Glutamatergic neuron (in vitro differentiated cells): ENCODE measurements at places on chromosomes 12 and 14.

GRCh38 chr12:94705676-94706075, 55.3 kb upstream of the TMCC3 start:
- DNase-seq: no peak

GRCh38 chr12:76236640-76237039, 111.6 kb downstream of the BBS10 start:
- DNase-seq: no peak

DNA sequence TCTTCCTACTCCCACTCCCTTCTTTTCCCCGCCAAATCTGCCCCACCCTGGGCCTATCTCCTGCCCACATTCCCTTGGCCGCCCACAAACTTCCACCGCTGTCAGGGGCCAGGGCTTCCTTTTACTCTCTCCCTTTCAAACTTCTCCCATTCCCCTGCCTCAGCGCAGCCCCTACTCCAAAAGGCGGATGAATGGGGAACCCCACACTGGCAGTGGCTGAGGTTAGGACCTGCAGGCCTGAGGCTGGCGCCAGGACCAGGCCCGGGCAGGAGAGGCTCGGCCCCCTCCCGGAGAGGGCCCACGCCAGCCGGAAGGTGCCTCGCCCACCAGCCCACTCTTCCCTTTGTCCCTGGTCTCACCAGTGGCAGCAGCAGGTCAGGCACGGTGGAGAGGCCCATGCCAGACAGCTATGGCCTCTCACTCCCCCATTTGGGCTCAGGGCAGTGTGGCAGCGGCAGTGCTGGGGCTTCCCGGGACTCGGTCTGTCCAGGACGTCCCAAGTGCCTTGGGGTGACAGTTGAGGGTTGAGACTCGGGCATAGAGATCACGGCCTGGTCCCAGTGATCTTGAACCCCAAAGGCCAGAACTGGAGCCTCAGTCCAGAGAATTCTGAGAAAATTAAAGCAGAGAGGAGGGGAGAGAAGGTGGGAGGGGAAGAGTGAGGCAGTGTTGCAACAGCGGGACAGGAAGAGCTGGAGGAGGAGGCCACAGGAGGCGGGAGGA, at the start of gene TNFRSF1A:
Gene TNFRSF1A (minus strand): TSS at position 660 of the 723 bp plus-strand sequence. CDS start 262 bp downstream, at position 398.
- DNase-seq: no peak

- DNase-seq: no peak
Measured at GRCh38 chr14:97499790-97500481, 702.8 kb downstream of the VRK1 start.

- no peak for DNase-seq
Measured at GRCh38 chr12:100671396-100672074, 98.1 kb downstream of the GAS2L3 start.

- DNase-seq: no peak
Measured at GRCh38 chr14:95519699-95520098, 3.2 kb upstream of the SYNE3 start.

- no peak for DNase-seq
Measured at GRCh38 chr12:111792155-111792855, 25.6 kb downstream of the ALDH2 start.

DNA sequence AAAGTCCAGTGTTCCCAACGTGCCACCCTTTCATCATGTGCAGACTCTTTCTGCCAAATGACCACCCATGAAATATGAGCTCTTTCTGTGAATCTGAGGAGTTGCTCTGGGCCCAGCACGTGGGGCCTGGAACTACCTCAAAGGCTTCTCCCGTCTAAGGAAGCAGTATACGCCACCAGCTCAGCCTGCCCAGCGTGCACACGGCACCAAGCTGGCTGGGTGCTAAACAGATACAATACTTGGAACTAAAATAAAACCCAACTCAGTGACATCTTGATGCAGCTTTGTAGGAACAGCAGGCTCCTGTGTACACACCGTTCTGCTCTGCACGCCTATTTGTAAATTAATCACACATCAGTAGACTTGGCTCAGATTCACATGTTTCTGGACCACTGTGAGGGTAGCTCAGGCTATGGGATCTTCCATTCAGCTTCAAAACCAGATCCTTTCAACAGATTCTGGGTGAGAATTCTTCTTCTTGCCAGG, 74.8 kb downstream of the ARL6IP4 start:
- DNase-seq: no peak

DNA sequence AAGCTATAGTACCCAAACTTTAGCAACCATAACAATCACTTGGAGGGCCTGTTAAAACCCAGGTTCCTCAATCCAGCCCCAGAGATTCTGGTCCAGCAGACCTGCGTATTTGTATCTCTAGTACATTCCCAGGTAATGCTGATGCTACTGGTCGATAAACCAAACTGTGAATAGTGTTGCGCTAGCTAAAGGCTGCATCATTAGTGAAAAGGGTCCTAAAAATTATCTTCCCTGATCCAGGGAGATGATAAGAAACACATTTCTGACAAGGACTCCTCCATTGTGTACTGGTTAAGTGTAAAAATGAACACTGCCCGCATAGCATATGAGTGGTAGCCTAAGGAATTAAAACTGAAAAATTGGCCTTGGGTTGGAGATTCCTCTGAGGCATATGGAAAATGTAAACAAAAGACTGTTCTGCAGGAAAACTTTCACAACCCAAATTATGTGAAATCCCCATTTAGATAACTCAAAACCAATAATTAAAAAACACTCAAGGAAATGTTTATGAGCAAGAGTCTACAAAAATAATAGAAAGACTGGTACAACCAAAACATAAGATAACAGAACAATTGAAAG, 322.7 kb downstream of the CEP128 start:
- no peak for DNase-seq

DNA sequence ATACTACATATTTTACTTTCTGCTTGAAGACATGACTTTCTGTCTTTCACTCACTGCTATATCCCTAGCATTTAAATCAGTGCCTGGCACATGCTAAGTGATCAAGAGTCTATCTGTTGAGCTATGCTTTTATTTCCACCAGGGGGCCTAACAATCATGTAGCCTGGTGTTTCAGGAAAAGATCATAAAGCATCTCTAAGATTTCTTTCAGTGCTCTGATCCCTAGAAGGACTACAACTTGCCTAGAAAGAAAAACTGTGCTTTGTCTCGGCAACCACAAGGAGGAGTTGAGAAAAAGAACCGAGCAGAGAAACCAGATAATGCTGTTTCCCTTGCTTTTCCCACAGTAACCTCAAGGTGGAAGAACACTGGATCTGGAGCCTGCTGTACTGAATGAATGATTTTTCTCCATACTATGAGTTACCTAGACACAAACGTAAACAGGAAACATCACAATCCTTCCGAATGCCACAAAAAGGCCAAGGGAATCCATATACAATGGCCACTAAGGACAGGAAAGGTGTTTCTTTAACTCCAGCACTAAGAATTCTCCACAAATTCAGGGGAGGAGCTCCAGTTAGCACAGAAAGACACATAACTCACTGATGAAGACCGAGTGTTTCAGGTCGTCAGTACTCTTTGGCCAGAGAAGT, 1.2 kb downstream of the CRY1 start:
- DNase-seq: no peak

DNA sequence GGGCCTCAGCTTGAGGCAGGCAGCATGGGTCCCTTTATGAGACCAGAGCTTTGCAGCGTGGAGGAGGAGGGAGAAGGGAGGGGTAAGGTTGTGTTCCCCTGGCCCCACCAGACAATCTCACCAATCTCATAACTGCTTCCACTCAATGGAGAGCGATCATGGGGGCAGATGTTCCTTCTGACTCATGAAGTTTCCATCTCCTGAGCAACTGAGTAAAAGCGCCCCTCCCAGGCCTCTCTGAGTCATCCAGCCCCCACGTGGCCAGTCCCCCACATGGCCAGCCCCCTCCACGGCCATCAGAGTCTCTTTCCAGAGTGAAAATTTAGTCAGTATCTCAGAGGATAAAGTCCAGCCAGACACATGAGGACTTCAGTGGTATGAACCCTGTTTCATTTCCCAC, 39.2 kb upstream of the PLXNC1 start:
- DNase-seq: no peak

GRCh38 chr14:24310265-24310645, 315 bp downstream of the LTB4R2 start:
- no peak for DNase-seq

- DNase-seq: no peak
Measured at GRCh38 chr14:34785223-34786006, 71.0 kb upstream of the CFL2 start.

DNA sequence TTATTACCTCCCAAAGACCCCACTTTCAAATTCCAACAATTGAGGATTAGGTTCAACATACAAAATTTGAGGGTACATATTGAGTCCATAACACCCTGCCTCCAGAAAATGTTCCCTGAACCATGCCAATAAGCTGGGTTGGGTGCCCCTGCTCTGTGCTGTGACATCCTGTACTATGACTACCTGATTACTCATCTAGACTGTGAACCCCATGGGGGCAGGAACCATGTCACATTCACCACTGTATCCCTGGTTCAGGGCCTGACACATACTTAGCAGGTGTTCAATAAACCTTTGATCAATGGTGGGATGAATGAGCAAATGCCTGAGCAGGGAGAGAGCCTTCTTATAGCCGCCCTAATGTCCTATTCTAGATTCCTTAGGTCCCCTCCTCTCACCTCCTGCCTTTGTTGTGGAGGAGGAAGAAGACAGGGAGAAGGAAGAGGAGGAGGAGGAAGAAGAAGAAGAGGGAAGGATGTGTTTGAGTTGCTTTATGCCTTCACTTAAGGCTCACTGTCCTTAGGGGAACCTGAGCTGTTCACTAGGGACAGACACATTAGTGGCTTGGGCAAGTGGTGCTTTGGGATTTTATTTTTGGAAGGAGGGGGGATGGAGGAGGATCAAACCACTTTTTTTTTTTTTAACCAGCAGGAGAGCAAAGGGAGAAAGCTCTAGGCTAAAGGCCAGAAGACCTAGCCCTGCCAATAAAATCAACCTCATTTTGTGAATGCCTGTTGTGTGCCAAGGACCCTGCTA, 21.3 kb downstream of the GPR68 start:
- DNase-seq: no peak

DNA sequence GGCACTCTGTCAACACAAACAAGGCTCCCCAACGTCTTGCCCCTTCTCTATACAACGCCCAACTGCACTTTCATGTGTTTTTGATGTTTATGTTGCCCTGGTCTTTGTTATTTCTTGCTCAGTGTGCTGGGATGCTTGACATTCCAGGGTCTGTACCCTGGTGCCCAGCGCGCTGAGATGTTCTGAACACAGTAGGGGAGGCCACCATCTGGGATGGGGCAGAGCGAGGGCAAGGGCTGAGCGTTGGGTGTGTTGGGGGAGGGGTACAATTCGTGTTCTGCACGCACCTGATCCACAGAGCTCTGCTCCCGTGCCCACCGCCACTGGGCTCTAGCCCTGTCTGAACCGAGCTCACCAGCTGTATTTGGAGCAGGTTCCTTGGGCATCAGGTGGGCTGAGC, 52.9 kb downstream of the ISCA2 start:
- no peak for DNase-seq

- no peak for DNase-seq
Measured at GRCh38 chr14:50820786-50821509, 10.0 kb downstream of the NIN start.

DNA sequence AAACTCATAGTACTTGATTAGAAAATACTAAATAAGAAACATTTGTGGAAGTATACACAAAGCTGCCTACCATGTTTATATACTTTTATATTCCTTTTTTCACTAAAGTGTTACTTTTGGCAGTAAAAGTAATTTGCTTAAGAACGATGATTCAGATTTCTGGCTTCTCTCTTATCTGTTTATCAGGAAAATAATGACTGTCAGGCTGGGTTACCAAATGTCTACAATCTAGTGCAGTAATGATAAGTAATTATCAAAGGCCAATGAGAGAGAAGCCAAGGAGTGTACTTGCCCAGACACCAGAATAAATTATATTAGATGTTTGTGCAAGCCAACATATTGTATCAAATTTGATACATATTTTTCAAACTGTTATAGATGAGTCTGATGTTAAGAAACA, 113.4 kb downstream of the RALGAPA1 start:
- DNase-seq: no peak

DNA sequence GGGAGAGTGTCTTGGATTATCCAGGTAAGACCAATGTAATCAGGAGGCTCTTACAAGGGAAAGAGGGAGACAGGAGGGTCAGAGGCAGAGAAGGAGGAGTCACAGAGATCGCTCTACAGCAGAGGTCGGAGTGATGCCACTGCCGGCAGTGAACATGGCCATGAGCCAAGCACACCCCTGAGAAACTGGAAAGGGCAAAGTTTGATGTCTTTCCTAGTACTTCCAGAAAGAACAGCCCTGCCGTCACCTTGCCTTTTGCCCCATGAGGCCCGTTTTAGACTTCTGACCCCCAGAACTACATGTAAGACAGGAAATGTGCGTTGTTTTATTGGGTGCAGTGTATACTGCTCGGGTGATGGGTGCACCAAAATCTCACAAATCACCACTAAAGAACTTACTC, 133.7 kb downstream of the CALM1 start:
- no peak for DNase-seq

- no peak for DNase-seq
Measured at GRCh38 chr14:38910092-38910491, 192.9 kb downstream of the SEC23A start.
